ENCODE measurements at places on chromosomes 1 and 21.

GRCh38 chr1:150535511-150536287 lies 13.5 kb upstream of the ADAMTSL4 start:
- no peak for DNase-seq

DNA sequence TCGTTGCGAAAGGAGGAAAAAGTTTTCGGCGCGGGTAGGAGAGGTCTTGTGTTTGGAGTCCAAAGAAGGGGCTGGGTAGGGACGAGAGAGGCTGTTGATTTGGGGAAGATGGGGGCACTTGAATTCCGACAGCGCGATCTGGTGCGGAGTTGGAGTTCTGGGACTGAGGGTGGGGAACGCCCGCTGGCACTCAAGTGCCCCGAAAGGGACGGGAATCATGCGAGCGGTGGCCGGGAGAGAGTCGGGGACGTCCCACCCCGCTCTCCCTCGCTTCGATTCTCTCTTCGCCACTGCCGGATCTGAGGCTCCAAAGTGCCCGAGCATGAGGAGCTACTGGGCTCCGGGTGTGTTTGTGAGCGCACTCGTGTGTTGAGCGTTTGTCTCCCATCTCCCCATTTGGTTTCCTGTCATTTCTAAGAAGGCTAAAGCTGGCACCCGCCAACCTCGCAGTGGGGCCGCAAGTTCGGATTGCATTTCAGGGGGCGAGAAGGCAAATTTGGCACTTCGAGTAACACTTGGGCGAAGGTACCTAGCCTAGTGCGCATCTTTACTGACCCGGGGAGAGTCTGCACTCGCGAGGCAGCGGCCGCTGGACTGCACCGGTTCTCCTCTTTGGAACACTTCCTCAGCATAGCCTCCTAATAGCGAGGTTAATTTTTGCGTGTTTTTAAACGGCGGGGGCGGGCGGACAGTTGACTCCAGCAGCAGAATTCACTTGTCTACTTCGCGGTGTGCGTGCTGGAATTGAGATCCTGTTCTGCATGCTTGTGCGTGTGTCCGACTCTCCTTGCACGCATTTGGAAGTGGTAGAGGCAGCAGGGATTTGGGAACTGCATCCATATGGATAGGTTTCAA lies 1.2 kb downstream of the CHRM3 start:
- no peak for DNase-seq

- DNase-seq = no peak
These were observed 4.6 kb upstream of the DDOST start for GRCh38 chr1:20665726-20666125.

- DNase-seq = no peak
These were observed 506.1 kb downstream of the NPHP4 start for GRCh38 chr1:5485968-5486696.

DNA sequence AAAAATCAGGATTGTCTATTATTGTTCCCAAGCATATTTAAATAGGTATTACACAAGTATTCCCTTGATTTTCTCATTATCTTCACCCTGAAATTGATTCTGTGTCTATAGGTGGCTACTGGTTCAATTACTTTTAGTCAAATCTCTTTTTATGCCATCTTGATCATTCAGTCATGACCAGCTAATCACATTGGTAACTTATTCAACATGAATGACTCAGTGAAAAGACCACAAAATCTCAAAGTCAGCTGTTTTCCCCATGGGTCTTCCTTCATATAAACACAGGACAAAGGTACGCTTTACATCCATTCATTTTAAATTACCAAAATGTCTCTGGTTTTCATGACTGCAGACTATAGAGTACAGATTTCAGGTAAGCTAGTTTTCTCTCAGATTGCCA lies 23.7 kb upstream of the NRIP1 start:
- no peak for DNase-seq

- DNase-seq = no peak
These were observed 48.9 kb downstream of the NME7 start for GRCh38 chr1:169318536-169319244.

DNA sequence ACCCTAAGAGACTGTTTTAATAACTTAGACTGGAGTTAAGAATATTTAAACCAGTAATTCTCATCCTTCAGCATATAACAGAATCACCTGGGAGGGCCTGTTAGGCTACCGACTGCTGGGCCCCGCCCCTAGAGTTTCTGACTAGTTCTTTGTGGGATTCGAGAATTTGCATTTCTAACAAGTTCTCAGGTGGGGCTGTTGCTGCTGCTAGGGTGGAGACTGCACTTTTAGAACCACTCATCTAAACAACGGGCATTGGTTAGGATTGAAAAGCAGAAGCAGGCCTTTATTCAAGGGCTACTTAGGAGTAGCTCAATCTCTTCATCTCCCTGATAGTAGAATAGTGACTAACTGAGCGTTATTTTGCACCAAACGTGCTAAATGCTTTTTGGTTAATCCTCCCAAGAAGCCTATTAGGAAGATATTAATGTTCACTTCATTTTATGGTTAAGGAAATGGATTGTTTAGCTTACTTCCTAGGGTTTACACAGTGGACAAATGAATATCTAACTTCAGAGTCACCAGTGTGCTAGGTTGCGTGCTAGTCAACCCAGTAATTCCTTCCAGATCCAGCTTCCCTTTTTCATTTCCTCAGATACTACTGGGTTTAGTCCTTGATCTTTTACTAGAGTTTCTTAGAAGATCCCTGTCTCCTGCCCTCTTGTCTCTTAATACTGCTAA lies 31.1 kb upstream of the UAP1 start:
- DNase-seq = no peak

- DNase-seq = no peak
These were observed 59.8 kb downstream of the KIRREL1 start for GRCh38 chr1:158053276-158053675.

DNA sequence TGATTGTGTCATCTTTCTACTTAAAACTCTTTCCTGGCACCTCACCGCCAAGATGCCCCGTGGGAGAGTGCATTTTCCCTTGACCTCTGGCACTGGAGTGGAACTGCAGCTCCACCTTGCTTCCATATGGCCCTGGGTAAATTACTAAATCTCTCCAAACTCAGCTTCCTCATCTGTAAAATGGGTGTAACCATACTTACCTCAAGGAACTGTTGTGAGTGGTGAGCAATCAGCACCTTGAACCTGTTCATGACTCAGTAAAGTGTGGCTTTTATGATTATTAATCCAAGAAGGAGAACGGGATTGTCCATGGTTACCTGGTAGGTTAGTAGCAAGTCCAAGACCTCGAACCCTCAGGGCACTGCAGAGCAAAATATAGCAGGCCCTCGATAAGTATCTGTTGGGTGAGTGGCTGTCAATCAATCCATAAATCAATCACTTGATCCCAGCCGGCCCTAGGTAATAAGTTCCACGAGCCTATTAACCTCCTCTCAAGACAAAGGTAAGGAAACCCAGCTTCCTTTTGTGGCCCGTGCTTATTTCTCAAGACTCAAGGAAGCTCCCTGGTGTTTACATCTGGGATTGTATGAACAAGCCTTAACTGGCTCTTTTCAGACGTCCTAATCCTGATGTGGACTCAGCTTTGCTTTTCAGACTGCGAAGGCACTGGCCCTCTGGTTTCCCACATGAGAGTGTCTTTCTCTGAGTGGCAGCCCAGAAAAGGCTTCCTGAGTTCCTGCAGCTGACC lies 114.0 kb upstream of the GJB5 start:
- DNase-seq = no peak

GRCh38 chr1:55534565-55535121 lies 319.5 kb upstream of the USP24 start:
- DNase-seq = no peak

DNA sequence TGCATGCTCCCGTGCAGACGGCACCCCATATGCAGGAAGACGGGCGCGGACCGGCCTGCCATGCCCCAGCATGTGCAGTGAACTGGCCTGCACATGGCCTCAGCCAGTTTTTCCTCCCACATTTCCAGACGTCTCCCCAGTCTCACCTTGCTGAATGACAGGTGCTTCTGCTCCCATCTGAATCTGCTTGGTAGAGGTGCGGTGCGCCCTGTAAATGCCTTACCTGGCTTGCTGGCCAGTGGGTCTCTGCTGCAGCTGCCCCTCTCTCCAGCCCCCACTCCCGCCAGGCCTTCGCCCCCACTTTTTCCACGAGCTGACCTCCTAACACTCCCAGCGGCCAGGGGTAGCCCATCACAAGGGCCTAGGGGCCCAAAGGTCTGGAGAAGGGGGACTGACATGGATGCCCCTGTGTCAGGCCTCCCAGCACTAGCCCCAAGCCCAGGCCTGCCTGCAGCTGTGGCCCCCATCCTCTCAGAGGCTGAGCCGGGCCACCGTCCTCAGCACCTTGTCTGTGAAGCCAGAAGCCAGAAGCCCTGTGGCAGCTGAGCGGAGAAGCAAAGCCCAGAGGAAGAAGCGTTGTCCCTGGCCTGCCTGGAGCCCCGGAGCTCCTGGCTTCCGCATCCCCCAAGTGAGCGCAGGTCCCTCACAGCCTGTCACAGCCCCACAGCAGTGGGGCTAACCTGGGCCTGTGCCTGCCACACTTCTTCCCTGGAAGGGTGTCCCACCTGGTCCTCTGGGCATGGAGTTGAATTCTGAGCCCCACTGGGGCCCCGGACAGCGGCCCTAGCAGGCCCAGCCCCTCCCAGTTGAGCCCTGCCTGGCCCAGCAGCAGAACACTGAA lies 3.7 kb upstream of the SLC19A1 start:
- DNase-seq = no peak

DNA sequence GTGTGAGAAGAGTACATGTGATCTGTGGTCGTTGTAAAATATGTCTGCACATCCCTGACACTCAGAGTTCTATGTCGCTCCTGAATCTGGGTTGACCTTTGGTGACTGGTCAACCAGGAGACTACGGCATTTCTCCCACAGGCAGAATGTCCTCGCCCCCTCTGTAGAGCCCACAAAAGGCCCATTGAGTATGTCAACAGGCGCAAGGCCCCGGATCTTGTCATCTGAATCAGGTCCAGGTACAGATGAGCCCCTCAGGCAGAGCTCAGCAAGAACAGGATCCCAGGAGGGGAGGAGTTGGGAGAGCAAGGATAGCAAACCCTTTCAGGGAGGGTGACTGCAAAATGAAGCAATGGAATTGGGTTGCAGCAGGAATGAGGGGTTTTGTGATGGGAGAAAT lies 126.5 kb downstream of the MATN1 start:
- DNase-seq = no peak

DNA sequence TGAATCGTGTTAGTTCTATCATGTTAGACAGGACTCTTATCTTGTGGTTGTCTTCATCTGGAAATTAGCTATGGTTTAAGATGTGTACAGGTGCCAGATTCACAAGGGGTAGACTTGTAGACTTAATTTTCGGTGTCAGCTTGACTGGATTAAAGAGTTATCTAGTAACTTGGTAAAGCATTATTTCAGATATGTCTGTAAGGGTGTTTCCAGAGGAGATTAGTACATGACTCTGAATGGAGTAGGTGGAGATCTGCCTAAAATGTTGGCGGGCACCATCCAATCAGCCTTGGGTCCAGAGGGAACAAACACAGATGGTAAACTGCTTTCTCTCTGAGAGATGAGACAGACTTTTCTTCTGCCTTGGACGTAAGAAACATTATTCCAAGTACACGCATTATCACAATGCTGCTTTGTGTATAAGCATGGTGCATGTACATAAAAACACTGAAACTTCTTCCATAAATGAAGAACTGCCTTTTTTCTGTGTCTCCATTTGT lies 434.6 kb downstream of the SMYD3 start:
- DNase-seq = no peak

GRCh38 chr1:56396581-56396980 lies 182.8 kb downstream of the PLPP3 start:
- no peak for DNase-seq

DNA sequence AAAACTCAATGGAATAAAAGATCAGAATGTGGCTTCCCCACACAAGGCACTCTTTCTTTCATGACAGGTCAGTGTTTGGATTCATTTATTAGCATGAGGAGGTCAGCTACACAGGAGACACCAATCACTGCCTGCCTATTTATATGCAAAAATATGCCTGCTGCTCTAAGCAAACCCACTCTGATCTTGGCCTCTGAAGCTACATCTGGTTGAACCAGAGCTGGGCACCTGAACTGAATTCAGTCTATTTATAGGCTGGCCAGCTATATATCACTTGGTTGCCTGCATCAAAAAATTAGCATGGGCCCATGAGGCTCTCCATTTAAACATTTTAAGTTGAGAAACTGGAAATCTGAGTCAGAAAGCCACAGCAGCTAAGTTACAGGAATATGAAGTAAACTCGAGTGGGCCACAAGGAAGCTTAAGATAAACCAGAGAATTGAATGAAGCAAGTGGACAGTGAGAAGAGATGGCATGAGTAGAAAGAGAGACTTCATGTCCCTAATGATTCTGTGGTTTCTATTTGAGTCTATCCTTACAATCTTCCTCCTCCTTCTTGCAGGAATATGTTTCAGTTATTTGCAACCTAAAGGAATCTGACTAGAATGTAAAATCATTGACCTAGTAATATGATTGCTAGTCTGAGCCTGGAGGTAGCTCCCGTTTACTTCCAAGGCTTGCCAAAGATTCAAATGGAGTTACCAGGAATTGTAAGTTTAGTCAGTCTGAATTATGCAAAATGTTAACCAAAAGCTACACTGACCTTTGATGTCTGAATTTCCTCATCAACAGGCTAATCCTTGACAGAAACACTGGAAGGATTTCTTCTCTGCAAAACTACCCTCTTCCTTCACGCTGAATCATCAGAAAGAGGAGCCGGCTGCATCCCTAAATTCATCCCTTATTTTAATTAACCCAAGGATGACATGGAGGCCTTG lies 17.7 kb downstream of the DDAH1 start:
- no peak for DNase-seq
